ENCODE measurements at places on chromosomes 3 and 15.

GRCh38 chr3:38542401-38543298 is 46.5 kb downstream of the EXOG start:
- no peak for DNase-seq

- no peak for DNase-seq
Measured at GRCh38 chr3:66481071-66482017, 19.5 kb downstream of the LRIG1 start.

DNA sequence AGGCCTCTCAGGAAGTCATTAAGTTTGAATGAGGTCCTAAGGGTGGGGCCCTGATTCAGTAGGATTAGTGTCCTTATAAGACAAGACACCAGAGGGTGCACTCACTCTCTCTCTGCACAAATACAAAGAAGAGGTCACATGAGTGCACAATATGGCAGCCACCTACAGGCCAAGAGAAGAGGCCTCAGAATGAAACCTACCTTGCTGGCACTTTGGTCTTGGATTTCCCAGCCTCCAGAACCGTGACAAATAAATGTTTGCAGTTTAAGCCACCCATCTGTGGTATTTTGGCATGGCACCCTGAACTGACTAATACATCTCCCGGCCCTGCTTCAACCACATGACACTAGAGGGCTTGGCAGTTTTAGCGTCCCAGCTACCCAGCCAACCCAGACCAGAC is 73.9 kb upstream of the CHRNB4 start:
- no peak for DNase-seq

- DNase-seq, result peak; percentile 15
Measured at GRCh38 chr3:72960812-72961518, 35.6 kb upstream of the PPP4R2 start.

GRCh38 chr3:25542492-25543039 is 114.5 kb downstream of the RARB start:
- no peak for DNase-seq

DNA sequence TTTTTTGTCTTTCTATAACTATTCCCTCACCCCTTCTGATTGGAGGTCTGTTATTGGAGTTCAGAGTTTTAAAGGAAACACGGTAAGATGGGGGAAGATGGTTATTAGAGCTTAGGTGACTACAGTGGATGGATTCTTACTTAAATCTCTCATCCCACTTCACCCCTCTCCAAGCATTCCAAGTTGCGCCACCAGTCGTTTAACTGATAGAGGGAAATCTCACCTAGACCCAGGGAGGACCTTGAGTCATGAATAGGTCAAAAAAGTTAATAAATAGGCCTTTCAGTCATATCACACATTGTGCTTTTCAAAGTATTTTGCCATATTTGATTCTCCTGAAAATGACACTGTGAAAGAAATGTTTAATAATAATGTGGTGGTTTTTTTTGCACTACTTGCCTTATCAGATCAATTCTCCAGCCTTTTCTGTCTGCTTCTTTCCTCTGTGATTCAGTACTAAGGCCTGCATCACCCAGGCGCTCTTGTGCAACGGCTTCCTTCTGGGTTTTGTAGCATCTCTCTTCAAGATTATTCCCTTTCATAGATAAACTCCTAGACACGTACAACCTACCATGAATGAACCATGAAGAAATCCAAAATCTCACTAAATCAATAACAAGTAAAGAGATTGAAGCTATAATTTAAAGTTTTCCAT is 100.4 kb upstream of the TGFBR2 start:
- DNase-seq, result no peak

DNA sequence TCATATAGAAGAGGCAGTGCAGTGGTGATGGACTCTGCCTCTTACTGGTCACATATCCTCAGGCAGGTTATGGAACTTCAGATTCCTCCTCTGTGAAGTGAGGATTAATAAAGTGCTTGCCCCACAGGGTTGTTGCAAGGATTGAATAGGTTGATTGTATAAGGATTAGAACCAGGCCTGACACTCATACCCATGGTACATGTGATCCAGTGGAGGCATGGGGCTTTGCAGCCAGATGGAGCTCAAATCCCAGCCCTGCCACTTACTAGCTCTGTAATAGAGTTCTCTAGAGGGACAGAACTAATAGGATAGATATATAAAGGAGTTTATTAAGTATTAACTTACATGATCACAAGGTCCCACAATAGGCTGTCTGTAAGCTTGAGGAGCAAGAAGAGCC is 184.6 kb upstream of the EIF1B start:
- DNase-seq, result no peak

- DNase-seq, result no peak
Measured at GRCh38 chr3:113717308-113717707, 20.9 kb upstream of the USF3 start.

DNA sequence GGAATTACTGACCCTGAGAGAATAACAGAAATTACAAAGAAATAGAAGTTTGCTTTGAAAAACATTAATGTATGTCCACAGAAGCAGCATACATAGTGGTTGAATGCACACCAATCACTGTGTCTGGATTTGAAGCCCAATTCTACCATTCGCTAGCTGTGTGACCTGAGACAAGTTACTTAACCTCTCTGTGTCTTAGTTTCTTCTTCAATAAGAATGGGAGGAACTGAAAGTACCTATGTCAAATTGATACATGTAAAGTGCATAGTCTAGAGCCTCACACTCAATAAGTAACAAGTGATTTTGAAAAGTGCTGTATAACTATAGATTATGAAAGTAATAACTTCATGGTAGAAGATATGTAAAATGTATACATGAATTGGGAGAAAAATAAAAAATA is 457.8 kb downstream of the FOXP1 start:
- no peak for DNase-seq

DNA sequence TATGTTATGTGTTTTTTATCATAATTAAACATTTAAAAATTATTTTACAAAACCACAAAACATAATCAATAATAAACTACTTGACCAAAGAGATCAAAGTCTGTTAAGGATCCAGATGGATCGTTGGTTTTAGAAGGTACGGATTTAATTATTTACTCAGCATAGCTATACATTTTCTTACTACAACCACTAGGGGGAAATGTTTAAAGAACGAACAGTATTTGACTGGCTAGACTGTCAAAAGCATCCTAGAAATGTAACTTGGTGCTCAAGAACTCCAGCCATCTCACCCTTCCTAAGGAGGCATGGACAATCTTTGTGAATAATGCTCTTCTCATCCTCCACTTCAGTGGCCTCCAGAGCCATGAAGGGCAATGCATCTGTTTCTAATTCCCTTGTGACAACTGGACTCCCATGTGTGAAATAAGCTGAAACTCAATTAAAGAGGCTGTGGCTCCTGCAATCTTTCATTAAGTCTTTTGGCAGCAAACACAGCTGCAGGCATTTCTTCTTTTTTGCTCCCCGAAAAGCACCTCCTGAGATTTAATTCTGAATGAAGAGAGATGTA is 94.7 kb upstream of the TUSC7 start:
- DNase-seq, result no peak

- no peak for DNase-seq
Measured at GRCh38 chr3:100205171-100205570, 55.6 kb upstream of the TBC1D23 start.

DNA sequence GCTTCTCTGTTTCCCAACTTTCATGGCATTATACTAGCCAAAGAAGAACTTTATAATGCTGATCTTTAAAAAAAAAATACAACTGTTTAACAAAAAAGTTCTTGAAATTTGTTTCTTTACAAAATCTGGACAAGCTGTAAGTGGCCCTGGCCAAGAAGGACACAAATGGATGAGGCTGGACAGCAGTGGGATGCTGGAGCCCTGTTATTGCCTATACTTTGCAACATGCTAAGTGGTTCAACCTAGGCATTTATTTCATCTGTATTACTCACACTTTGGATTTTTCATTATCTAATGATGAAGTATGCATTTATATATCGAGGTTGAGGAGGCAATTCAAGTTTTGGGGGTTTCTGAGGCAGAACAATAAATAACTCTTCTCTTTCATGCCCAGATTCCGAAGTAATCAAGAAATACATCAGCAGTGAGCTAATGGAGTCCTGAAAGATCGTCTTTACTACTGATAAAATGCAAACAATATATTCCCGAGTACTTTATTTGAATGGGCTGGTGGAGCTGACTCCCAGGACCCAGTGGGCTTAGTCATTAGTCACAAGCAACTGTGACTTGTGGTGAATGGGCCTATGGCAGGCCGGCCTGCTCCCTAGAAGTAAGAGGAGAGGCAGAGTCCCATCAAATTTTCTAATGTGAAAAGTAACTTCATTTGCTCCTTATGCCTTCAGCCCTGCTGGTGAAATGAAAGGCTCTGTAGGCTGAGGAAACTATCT is 177.3 kb upstream of the DPH6 start:
- DNase-seq, result no peak

GRCh38 chr3:50295553-50296431 is 3.4 kb downstream of the HYAL3 start:
- DNase-seq, result no peak

- no peak for DNase-seq
Measured at GRCh38 chr3:100437721-100438622, 36.6 kb downstream of the LNP1 start.

DNA sequence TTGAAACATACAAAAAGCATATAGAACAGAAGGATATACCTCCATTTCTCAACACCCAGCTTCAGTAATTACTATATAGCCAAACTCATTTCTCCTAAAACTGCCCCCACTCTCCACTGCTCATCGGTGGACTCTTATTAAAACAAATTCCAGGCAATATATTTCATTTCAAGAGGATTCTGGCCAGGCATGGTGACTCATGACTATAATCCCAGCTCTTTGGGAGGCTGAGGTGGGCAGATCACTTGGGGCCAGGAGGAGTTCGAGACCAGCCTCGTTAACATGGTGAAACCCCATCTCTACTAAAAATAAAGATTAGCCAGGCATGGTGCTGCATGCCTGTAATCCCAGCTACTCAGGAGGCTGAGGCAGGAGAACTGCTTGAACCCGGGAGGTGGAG is 40.9 kb downstream of the SNX4 start:
- no peak for DNase-seq

DNA sequence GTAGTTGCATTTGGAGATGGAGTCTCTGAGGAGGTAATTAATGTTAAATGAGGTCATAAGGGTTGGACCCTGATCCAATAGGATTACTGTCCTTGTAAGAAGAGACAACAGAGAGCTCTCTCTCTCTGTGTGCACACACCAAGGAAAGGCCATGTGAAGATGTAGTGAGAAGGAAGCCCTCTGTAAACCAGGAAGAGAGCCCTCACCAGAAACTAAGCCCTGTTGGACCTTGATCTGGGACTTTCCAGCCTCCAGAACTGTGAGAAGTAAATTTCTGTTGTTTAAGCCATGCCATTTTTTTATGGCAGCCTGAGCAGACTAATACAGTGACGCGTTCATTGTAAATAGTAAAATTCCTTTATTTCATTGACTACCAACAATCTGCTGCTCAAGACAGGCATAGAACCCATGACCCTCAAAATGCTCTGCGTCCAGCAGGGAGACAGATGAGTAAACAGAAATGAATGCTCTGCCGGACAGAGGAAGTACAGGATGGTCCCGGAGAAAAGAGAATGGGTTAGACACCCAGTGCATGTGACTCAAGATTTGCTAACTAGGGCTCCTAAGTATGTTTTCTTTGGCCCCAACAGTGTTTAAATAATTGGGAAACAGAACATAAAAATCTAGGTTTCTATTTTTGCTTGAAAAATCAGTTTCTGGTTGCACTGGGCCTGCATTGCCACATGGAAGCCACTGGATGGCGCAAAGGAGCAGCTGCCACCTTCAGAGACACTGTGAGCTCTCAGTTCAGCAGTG is 37.9 kb upstream of the TNFAIP8L3 start:
- peak; percentile 98 for DNase-seq

DNA sequence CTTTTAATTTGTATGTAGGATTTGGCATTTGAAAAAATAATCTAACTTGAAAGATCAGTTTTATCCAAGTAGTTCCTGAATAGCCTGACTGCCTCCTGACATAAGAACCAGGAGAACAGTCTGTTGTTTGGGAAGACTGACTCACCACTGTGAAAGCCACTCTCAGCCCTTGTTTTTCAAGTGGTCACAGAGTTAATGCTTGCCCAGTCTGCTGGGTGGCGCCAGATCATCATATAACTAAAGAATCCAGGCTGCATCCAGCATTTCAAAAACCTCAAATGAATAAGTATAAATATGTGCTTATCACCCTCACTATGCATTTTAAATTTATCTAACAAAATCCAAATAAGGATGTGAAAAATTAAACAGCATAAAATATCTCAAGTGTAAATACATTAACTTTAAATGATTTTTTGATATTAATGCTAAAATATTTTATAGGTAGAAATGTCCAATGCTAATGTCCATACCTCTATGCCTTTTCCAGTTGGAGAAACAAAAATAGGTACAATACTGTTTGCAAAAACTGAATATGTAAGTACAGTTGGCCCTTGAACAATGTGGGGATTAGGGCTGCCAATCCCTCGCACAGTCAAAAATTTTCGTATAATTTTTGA is 26.9 kb upstream of the ZBBX start:
- DNase-seq, result peak; percentile 48

DNA sequence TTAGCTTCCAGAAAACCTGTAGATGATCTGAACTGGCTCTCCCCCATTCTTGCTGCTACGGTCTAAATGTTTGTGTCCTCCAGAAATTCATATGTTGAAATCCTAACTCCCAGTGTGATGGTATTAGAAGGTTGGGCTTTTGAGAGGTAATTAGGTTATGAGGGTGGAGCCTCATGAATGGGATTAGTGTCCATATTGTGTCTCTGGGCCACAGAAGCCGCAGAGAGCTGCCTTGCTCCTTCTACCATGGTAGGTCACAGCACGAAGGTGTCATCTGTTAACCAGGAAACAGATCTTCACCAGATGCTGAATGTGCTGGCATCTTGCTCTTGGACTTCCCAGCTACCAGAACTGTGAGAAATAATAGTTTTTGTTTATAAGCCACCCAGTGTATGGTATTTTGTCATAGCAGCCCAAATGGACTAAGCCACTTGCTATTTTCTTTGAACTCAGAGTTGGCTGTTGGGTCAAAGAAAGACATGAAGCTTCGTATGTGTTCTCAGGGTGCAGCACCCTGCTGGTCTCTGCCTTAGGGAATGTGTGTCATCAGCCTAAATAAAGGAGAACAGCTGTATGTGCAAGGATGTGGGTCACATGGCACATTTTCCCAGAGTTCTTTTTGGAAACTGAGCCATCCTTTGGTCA is 317.5 kb upstream of the SLCO3A1 start:
- DNase-seq, result no peak

- DNase-seq, result no peak
Measured at GRCh38 chr15:45376300-45376928, 1.9 kb downstream of the GATM start.

DNA sequence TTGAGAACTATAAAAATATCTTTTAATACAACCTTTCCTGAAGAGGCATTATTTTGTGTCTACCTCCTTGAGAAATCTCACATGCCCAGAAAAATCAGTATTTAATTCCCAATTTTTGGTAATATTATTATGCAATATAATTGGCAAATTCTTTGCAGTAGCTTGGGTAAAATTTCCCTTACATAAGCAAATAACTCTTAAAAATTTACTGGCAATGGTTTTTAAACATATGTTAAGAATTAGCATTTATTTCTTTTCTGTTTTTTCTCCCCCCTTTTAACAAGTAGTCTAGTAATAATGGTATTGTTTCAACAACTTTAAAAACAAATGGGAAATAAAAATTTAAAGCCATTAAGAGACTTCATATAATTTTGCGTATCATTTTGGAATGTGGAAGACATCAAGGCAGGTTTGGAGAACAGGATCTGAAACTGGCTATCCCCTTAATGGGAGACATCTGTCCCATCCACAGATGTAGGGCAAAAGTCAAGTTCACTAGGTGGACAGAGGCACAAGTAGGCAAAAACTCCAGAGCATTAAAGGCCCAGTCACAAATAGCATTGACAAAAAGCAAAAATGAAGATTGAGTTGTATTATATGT is 89.6 kb upstream of the AADACL2 start:
- no peak for DNase-seq

GRCh38 chr3:54847361-54847760 is 80.5 kb downstream of the LRTM1 start:
- no peak for DNase-seq

All from epithelial cell of proximal tubule (primary cell).